ENCODE measurements at places on chromosomes 7 and 10.

DNA sequence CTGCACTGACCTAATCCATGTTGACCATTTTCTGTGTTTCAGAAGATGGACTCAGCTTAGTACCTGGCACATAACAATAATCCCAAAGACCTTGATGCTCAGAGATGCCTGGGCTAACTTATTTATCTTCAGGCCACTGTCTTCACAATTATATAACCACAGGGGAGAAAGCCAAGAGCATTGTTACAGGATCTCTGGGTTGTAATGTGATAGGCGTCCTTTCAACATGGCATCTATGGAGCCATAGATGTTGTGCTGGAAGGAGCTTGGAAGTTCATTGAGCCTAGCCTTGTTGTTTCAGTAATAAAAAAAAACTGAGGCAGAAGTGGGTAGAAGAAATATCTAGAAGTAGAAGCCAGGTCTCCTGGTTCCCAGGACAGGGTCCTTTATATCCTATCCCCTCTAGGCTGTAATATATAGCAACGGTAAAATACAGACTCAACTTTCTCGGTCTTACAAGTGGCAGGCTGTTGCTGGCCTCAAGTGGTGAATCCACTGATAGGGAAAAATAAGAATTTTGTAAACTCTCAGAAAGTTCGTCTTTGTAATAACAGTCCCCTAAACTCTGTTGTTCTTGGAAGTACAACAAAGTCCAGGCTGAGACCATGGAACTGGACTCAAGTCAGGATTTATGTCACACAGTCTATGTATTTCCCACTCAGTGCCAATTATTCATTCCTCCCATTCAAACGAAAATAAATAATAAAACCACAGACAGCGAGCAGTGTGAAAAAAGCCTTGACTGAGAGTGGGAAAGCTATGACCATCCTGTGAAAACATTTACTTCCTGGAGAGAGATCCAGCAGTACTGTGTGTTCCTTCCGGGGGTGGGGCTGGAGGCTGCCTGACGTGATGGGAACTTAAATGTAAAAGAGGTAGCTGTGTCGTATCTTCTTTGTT, 277.6 kb downstream of the REEP3 start:
- DNase-seq, result no peak

DNA sequence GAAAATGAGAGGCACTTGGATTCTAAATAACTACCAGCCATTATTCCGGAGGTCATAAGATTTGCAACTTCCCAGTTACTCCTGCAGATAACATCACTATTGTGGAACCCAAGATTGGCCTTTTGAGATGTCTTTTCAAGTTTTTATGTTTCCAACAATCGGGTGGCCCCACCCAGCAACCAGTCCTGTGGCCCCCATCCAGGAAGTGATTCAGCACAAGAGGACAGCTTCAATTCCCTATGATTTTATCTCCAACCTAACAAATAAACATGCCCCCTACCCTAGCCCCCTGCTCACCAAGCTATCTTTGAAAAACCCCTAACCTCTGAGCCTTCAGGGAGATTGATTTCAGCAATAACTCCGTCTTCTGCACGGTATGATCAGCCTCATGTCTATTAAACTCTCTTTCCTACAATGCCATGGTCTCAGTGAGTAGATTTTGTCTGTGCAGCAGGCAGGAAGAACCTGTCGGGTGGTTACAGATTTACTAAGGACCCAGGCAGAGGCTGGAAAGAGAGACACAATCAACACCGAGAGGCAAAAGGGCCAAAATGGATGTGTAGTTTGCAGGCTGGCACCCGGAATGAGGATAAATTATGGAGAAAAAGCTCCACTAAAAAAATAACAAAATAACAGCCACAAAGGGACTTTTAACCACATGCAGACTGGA, 83.9 kb upstream of the UNC5B start:
- no peak for DNase-seq

DNA sequence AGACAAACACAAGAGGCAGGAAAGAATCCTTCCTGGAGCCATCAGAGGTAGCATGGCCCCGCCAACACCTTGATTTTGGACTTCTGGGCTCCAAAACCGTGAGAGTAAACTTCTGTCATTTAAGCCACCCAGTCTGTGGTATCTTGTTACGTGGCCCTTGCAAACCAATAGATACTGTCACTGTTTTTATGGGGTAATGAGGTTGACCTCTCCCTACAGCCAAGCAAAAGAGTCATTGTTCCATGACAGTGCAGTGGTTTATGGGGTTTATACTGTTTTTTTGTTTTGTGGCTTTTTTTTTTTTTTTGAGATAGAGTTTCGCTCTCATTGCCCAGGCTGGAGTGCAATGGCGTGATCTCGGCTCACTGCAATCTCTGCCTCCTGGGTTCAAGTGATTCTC, 32.8 kb downstream of the KIAA1549 start:
- DNase-seq, result no peak

DNA sequence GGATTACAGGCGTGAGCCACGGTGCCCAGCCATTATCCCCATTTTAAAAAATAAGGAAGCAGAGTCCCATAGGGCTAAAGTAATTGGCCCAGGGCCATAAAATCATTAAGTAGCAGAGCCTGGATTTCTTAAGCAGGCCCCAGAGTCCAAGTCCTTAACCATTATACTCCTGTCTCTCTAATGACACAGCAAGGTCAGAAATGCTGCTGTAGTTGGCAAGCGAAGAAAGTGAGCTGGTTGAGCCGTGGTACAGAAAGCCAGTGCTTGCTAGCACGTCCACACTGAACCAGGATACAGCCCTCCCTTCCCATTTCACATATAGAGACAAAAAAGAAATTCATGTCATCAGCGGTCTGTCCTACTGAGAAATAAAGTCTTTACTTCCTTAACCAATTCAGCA, 562.7 kb downstream of the GALNT17 start:
- DNase-seq, result no peak

DNA sequence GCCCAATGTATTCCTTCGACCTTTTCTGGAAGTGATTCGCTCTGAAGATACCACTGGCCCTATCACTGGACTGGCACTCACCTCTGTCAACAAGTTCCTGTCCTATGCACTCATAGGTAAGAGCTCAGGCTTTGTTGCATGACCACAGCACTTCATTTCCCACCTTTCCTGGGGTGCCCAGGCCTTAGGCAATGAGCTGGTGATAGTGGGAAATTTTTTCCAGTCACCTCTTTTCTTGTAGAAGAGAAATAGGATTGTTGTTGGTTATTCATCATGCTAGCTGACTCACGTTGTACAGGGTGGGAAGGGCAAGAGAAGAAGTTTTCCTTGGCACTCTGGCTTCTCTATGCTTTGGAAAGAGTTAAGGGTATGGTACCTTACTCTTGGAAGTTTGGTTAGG, 51.4 kb upstream of the NFKB2 start:
- no peak for DNase-seq

DNA sequence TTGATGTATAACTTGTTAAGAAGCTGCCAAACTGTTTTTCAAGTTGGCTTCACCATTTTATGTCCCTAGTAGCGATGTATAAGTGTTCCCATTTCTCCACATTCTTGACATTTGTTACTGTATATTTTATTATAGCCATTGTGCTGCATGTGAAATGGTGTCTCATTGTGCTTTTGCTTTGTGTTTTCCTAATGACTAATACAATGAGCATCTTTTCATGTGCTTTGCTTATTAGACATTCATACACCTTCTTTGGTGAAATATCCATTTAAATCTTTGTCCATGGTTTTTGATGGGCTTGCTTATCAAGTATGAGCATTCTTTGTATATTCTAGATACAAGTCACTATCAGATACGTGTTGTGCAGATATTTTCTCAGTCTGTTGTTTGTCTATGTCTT, 203.0 kb downstream of the CCSER2 start:
- DNase-seq, result no peak

- no peak for DNase-seq
These were observed 1084.2 kb downstream of the KCNMA1 start for GRCh38 chr10:76553263-76554032.

DNA sequence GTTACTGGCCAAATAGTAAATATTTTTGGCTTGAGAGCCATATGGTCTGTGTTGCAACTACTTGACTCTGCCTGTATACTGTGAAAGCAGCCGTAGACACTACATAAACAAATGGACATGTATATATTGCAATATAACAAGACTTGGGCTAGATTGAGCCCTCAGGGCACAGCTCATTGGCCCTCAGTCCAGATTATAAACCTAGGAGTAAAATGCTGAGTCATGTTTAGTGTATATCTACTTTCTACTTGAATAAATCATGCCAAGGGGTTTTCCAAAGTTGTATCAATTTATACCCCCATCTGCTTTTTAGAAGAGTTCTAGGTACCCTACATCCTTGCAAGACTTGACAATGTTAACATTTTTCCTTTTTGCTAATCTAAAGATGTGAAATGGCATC, 27.4 kb upstream of the POU6F2 start:
- no peak for DNase-seq

DNA sequence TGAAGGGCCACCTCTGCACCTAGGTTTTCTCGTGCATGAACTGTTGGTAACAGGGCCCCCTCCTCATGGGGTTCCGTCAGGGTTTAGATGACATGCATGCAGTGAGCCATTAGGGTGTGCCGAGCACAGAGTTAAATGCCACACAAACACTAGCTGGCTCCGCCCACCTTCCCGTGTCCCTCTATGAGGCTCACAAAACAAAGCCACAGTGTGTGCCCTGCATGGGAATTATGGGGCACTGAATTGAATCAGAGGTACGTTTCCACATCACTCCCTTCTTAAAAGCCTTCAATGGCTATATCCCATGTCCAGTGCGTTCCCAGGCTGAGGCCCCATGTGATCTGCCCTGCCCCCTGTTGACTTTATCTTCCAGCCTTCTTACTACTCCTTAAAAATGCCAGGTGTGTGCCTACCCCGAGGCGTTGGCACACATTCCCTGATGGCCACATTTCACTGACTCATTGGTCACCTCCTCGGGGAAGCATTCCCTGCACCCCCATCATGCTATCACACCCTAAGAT, 35.7 kb downstream of the GSDME start:
- no peak for DNase-seq

DNA sequence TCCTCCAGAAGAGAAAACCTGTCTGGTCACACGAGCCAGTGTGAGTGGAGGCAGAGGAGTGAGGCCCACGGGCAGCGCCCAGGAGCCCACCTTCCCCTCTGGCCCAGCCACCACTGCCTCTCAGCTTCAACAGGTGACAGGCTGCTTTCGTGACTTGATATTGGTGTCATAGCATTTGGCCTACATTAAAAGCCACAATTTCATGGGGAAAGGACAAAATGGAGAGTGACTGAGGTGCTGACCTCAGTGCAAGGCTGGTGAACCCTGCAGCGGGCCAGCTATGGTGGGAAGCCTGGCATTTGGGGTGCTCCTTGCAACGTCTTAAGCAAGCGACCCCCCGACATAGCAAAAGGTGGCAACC, 21.3 kb downstream of the ECHDC3 start:
- no peak for DNase-seq

DNA sequence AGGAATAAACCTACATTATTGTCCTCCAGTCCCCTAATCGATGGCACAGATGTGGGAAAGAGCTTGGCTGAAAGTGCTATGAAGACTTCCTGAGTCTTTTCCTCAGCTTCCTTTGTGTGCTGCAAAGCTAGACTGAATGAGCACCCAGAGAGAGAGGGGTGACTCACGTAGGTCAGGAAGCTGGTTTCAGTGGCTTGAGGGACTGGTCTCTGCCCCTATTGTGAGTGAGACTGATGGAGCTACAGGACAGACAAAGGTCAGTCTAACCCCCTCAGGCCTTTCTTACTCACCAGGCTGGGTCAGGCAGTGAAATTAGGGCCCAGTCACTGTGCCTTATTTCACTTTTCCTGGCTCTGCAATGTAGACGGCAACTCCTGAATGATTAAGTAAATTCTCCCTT, 171.1 kb upstream of the GRB10 start:
- no peak for DNase-seq

GRCh38 chr10:95196046-95196445, 2.0 kb downstream of the ACSM6 start:
- no peak for DNase-seq

DNA sequence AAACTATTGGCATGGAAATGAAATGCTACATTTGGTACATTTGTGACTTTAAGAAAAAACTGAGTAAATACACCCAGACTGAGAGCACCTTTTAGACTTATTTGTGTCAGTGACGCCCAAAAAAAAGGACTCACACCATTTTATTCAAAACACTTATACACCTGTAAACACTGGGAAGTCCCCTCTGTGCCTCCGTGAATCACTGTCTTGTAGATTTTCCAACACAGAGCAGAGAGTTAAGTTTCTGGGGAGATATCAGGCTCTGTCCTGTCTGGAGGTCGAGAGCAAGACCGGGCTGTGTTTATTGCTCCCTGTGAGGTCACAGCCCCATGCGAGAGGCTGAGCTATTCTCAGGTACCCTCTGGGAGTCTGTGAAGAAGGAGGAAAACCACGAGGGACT, 60.7 kb upstream of the TM9SF3 start:
- no peak for DNase-seq

GRCh38 chr7:111508387-111508786, 53.9 kb downstream of the IMMP2L start:
- no peak for DNase-seq

DNA sequence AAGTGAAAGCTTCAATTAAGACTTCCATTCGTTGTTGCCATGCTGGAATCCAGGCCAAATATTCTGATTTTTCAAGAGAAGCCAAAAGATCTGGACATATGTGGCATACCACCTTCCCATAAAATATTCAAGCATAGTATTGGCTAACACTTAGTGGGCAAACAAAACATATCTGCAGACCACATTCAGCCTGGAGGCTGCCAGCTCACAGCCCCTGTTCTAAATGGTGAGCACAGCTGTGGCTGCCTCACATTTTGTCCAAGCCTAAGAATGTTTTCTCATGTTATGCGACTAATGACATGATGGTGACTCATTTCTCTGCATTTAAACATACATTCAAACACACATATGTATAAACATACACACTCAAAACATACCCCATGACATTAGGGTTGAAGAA, 10.6 kb upstream of the CALU start:
- DNase-seq, result no peak

DNA sequence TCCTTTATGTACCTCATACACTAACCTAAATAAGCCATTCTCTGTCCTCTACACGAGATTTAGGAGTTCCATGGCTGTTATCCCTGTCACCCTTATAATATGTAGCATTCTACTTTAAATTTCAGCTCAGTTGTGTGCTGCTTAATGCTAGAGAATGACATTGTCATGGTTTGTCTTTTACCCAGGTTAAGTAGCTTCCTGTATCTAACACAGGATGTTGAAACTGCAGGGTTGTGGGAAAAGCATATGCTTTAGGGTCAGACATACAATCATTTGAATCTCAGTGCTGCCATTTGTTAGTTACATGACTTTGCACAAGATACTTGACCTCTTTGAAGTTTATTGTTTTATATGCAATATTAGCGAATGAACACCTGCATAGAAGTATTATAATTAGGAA, 235.1 kb upstream of the CACNA2D1 start:
- DNase-seq, result no peak

DNA sequence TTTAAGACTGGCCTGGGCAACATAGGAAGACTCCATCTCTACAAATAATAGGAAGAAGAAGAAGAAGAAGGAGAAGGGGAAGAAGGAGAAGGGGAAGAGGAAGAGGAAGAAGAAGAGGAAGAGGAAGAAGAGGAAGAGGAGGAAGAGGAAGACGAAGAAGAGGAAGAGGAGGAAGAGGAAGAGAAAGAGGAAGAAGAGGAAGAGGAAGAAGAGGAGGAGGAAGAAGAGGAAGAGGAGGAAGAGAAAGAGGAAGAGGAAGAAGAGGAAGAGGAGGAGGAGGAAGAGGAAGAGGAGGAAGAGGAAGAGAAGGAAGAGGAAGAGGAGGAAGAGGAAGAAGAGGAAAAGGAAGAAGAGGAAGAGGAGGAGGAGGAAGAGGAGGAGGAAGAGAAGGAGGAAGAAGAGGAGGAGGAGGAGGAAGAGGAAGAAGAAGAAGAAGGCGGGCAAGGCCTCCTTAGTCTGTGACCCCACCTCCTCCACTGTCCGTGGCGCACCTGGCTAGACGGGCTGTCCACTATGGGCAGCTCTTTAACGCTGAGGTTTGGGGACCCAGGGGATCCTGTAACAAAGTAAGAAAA, 28.8 kb upstream of the ZFAND2A start:
- no peak for DNase-seq

Measured in NCI-H1092 (cell line).